ENCODE measurements at places on chromosomes 16 and 17.

DNA sequence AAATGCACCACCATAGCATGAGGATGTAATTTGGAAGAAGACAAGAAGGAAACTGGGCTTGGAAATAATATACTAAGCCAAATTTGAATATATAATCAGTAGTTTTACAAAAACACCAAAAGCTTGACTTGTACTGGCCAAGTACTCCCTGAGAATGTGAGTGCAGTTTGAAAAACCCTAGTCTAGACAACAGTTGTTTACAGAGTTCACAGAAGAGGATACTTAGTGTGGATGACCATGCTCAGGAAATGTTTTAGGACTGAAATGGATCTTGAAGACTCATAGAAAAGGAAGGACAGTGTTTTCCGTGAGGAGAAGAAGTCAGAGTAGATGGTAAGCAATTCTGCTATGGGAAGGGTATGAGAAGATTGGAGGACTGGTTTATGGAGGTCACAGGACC is 1.9 kb upstream of the CDYL2 start:
- DNase-seq, result no peak

GRCh38 chr17:80737106-80738019 is 192.7 kb downstream of the RPTOR start:
- no peak for DNase-seq

DNA sequence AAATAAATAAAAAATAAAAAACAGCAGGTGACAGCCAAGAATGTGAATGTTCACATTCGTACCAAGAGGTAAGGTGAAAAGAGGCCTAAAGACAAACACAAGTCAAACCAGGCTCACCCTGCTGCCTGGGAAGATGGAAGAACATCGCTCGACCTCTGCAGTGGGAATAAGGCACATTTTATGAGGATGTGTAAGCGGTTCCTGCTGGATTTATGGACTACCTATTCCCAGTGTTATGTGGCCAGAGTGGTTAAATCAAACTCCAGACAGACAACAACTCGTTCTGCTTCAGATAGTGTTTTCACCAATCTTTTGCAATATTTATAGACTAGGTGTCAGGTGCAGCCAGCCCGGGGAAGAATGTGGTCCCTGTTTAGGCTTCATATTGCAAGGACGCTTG is 215.0 kb upstream of the HSBP1 start:
- no peak for DNase-seq

DNA sequence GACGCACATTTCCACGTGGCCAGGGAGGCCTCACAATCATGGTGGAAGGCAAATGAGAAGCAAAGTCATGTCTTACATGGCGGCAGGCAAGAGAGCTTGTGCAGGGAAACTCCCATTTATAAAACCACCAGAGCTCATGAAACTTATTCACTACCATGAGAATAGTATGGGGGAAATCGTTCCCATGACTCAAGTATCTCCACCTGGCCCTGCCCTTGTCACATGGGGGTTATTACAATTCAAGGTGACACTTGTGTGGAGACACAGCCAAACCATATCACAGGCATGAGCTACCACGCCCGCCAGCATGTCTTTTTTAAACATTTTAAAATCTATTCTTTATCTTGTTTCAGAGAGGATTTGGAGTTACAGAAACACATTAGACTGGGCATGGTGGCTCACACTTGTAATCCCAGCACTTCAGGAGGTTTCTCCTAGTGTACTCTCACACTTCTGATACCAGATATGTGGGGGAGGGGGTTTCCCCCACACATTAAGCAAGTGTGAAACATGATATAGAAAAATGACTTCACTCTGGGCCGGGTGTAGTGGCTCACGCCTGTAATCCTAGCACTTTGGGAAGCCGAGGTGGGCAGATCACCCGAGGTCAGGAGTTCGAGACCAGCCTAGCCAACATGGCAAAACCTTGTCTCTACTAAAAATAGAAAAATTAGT is 5.6 kb upstream of the ATMIN start:
- DNase-seq, result no peak

GRCh38 chr17:66255112-66255511 is 25.9 kb upstream of the APOH start:
- peak; percentile 9 for DNase-seq

- DNase-seq, result no peak
Observed at GRCh38 chr17:66944351-66945146, 20.0 kb upstream of the CACNG4 start.

GRCh38 chr16:89567656-89568594 is 7.4 kb downstream of the RPL13 start:
- DNase-seq, result no peak

DNA sequence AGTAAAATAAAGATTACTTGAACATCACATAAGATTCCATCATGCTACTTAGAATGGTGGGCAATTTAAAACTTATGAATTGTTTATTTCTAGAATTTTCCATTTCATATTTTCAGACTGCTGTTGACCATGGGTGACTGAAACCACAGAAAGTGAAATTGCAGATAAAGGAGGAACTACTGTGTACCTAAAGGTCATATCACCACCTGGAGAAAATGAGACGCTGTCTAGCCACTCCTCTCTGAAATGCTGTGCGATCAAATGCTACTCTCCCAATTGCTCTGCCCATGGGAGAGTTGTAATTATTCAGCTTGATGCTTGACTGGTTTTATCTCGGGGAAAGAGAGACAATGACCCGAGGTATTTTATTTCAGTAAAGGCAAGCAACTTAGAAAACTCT is 128.9 kb upstream of the ERCC4 start:
- no peak for DNase-seq

- peak; percentile 99 for DNase-seq
Observed at GRCh38 chr17:68019675-68020408, 15.7 kb upstream of the KPNA2 start.

DNA sequence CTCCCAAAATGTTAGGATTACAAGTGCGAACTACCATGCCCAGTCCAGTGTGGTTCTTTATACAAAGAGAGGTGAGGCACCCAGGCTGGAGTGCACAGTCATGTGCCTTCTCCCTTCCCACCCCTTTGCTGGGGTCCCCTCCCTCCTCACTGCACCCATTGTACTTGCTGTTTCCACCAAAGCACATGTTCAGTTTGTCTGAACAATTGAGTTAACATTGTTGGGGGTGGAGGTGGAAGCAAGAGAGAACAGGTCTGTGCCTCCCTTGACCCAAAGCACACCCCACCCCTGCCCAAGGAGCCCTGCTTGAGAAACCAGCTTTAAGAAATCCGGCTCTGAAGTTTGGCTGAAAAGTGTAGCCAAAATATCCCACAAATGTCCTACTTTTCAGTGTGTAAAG is 142.3 kb upstream of the CDH5 start:
- no peak for DNase-seq

GRCh38 chr16:49701789-49702494 is 154.0 kb downstream of the ZNF423 start:
- DNase-seq, result no peak

DNA sequence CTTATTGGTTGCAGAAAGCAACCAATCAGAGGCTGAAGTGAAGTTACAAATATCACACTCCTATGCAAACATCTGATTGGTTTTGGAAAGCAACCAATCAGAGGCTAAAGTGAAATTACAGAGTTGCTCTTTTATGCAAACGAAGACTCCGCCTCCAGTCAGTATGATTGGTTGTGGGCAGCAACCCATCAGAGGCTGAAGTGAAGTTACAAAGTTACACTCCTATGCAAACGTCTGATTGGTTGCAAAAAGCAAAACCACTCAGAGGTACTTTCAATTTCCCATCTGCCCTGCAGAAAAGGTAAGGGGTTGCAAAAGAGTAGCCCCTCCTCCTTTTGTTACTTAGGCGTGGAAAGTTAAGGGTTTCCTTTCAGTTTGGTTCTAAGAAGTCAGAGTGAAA is 697.3 kb downstream of the MAF start:
- no peak for DNase-seq

GRCh38 chr16:77059446-77059845 is 131.5 kb upstream of the MON1B start:
- no peak for DNase-seq

Data from stimulated activated CD4-positive, alpha-beta T cell treated with anti-CD3 and anti-CD28 coated beads, Interleukin-1b, Interleukin-23, amount 100 ng/mL, for 1 hour (primary cell).